ENCODE measurements at places on chromosomes 12 and 14.

- peak; percentile 88 for DNase-seq
Measured at GRCh38 chr14:22898302-22899090, 15.5 kb downstream of the REM2 start.

GRCh38 chr14:80388980-80389711 is 177.8 kb upstream of the DIO2 start:
- DNase-seq, result peak; percentile 92

GRCh38 chr12:23221066-23221465 is 596.1 kb downstream of the ETNK1 start:
- no peak for DNase-seq

GRCh38 chr12:122976648-122976975 is 1.6 kb downstream of the OGFOD2 start:
- DNase-seq, result no peak

DNA sequence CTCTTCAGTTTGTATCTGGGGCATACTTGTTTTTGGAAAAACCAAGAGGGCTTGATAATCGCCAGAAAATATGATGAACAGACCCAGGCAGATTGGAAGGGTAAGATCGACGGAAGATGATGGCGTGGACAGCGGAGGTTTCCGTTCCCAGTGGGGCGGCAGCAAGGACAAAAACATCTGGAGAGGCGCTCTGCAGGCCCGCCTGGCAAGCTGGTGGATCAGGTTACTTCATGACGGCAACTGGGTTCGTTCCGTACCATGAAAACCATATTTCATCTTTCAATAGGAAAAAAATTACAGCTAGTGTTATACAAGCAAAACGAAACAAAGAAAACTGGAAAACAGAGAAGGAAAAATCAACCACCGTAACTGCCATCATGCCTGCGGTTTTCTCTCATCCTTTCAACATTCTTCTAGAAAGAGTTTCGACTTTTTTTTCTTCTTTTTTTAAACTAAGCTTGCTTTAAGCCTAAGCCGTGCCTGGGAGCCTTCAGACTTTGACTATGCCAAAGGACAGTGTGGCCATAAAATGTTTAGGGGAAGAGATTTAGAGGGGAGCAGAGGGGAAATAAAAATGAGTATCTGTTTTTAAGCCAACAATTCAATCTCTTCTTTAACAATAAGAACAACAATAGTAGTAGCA is 210.5 kb downstream of the FOXN3 start:
- DNase-seq, result no peak

DNA sequence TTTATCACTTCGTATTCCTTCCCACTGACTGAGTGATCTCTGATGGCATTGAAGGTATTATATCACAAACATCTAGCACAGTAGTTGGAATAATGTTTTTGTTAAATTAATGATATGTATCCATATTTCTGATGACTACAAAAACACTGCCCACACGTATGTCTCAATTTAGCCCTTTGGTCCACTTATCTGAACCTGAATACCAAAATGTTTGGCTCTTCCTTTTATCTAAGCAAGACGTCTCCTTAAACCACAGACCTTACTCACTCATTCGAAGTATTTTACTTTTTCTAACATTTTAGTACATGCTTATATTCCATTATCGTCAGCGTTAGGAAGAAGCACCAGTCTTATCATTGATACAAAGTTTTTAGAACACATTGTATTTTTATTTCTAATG is 126.4 kb downstream of the PIK3C2G start:
- DNase-seq, result no peak

GRCh38 chr14:97960436-97960835 is 1163.3 kb downstream of the VRK1 start:
- DNase-seq, result no peak

DNA sequence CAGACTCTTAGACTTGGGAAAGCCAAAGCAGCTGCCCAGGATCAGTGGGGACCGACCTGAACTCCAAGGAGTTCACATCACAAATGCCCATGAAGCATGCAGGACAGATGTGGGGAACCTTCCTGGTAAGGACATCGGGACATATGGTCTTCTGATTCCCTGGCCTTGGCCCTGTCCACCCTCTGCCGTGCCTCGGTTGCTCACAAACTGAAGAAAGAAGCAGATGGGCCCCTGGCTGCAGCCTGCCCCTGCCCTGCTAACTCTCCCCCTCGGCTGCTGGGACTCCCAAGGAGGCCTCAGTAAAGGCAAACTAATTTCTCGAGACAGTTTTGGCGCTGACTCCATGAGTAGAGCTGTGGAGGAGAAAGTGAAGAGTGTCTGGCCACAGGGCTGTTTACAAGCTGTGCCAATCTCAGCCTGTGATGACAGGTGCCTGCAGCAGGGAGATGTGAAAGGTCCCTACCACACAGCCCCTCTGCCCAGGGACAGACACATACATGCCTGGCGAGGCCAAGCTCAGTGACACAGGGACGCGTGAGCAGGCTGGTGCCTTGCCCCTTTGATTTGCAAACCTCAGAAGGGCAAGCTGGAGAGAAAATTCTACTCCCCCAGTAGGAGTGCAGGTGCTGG is 48.6 kb downstream of the ISCA2 start:
- no peak for DNase-seq

GRCh38 chr12:68293347-68293746 is 38.8 kb downstream of the MDM1 start:
- DNase-seq, result no peak

DNA sequence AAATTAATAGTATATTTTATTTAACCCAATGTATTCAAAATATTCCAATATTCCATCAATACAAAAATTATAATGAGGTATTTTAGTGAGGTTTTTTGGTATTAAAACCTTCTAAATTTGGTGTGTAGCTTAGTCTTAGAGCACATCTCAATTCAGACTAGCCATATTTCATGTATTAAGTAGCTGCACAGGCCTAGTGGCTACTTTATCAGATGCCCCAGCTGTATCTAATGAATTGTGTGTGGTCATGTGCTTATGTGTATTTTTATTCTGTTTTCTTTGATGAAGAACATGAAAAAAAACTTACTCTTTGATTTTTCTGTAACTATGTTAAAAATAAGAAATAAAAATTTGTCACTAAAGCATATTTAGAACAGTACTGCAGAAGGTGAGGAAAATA is 13.2 kb downstream of the ACTR10 start:
- DNase-seq, result no peak

DNA sequence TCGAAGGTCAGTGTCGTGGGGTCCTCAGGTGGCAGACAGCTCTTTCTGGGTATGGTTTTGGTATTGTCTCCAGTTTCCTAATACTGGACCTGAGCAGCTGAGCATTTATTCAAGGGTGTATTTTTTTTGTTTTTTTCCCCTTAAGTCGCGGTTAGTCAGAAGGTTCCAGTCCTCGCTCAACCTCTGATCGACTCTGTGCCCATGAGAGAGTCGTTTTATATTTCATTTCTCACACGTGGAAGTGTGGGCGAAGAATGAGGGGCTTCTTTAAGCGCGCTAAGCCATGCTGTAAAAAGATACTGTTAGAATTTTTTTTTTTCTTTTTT is 499 bp downstream of the MIPOL1 start:
- no peak for DNase-seq
